ENCODE measurements at places on chromosomes 6 and 20.

DNA sequence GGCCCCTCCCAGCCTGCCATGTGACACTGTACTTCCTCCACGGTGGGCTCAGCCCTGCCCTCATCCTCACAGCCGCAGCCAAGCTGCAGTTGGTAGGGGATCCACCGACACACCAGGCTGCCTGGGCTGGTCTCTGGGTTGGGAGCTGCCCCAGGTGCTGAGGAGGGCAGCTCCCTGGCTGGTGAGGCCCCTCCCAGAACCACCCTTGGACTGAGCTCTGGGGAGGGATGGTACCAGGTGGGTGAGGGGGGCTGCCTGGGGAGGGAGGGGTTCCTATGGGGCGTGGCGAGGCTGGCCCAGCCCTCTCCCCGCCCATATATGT, 185 bp upstream of the TNFRSF6B start:
- DNase-seq: no peak

- DNase-seq: no peak
These were observed 122.2 kb downstream of the UNC5CL start for GRCh38 chr6:40916845-40917244.

- DNase-seq: no peak
These were observed 5.1 kb downstream of the TP53RK start for GRCh38 chr20:46683939-46684750.

GRCh38 chr20:51412951-51413481, 129.5 kb downstream of the NFATC2 start:
- DNase-seq: no peak

DNA sequence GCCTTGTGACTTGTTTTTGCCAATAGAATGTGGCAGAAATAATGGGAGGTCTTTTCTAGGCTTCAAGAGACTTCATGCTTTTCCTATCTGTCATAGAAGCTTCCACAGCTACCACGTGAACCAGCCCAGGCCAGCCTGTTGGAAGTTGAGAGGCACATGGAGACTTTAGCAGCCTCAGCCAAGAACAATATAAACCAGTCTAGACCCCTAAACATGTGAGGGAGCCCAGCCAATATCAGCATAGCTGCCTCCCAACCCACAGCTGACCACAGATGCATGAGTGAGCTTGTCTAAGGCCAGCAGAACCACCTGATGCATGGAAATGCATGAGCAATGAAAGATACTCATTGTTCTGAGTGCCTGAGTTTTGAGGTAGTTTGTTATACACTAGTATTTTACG, 540.7 kb upstream of the BTBD3 start:
- no peak for DNase-seq

DNA sequence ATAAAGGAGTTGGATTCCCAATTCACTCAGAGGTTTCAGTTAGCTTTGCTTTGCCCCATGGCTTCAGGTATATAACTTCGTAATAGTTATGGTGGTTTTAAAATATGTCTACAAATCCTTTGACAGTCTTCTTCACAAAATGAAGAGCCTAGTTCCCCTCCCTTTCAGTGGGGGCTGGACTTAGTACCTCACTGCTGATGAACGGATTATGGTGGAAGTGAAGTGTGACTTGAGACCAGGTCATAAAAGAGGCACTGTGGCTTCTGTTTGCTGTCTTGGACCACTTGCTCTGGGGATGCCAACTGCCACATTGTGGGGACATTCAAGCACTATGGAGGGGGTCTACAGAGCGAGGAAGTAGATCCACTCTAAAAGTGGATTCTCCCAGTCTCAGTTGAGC, 47.5 kb upstream of the NUP153 start:
- DNase-seq: no peak

DNA sequence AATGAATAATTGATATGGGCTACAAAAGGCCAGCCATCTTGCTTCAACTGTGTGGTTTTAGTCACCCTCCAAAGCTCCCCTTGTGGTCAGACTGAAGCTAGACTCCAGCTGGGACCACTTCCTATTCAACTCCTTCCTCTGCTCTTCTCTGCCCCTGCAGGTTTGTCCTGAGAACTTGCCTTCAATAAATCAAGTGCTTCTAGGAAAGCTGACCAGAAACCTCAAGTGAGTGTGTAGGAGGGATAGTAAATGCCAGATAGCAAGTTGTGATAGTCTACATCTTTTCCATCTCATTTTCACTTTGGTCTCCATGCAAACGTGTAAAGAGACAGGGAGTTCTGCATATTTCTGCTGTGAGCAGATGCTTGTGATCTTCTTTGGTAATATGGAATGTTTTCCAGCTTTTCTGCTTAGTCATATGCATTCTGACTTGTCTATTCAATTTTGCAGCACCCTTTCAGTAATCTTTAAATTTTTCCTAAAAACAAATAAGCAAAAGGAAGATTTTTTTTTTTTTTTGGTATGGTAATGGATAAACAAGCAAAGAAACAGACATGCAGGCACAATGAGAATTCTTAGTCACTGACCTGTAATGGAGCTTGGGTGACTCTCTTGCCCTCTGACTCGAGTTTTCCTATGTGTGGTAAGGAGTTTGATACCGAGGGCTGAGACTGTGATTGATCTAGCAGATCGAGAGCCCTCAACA, 201.3 kb upstream of the BTBD3 start:
- peak; percentile 35 for DNase-seq

DNA sequence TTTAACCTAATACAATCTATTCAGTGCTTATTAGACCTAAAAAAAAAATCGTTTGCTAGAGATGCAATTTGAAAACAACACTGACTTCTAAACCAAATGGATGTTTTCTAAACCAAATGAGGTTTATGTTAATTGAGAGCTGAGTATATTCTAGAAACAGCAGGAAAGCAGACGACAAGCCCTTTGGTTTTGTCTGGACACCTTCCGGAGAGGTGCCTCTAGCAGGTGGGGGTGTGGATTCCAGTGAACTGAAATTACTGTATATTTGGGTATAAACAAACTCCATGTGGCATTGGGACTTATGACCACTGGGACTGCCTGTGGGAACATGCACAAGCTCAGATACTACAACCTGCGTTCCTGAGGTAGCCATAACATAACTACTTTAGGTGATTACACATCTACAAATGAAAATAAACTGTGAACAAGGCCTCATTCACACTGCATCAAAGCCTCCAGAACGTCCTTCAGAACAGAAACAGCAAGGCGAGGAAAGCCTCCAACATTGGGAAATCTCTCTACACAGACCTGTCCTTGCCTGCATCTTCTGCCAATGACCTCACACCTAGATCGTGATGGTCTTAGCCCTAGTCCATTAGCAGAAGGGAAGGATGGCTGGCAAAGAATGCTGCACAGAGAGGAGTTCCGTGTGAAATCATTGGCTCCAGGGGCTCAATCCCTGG, 206.8 kb upstream of the FOXQ1 start:
- no peak for DNase-seq

DNA sequence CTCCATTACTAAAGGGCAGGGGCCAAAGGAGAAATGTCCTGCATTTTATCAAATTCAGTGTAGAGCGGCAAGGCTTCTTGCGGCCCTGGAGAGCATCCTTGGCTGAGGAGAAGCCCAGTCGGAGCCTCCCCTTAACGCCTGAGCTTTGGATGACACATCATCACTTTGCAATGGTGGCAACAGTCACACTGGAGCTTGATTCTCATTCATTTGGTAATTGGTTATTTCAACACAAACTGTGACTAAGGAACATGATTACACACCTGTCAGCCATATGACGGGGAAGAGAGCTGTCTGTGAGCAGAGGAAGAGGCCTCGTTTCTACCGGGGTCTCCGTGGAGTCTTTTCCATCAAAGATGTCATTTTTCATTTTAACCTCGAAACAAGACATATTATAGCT, 81.4 kb downstream of the SOBP start:
- DNase-seq: no peak

GRCh38 chr6:127463056-127463455, 3.9 kb upstream of the KIAA0408 start:
- DNase-seq: no peak

DNA sequence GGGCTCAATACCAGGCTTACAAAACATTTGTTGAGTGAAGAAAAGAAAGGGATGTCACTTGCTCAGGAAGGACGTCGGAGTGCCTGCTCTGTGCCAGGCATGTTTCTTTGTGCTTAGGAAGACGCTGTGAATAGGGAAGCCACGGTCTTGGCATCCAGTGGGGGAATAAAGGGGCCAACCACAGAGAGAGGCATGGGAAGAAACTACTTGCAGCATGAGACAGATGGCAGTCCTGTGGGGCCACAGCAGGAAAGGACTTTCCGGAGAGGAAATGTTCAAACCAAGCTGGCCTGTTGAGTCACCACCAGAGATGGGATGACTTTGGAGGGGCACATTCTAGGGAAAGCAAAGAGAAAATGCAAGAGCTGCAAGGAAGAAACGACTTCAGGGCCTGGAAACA, 173.2 kb downstream of the CDH26 start:
- no peak for DNase-seq

DNA sequence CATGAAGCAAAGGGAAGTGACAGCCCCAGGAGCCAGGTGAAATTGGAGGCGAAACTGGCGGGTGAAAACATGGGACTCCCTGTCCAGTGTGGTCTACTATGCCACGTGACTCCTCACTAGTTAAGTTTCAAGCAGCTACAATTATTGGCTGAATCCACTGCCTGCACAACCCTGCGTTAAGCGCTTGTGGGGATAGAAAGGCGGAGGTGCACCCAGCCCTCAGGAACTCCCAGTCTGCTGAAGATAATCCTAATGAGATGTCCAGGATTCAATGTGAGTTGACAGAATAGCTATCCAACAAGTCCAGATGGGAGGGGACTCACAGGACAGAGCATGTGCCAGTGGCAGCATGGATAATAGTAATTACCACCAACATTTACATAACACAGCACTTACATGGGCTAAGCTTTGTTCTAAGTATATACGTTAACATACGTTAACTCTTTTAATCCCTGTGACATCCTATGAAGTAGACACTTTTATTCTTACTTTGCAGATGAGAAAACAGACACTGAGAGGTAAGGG, 1.8 kb downstream of the MOCS1 start:
- no peak for DNase-seq

- no peak for DNase-seq
These were observed 103.4 kb upstream of the CDYL start for GRCh38 chr6:4672772-4673171.

GRCh38 chr6:72649032-72649984, 27.4 kb downstream of the KCNQ5 start:
- no peak for DNase-seq

- DNase-seq: no peak
These were observed 370.6 kb upstream of the MAN1A1 start for GRCh38 chr6:119720160-119720559.

DNA sequence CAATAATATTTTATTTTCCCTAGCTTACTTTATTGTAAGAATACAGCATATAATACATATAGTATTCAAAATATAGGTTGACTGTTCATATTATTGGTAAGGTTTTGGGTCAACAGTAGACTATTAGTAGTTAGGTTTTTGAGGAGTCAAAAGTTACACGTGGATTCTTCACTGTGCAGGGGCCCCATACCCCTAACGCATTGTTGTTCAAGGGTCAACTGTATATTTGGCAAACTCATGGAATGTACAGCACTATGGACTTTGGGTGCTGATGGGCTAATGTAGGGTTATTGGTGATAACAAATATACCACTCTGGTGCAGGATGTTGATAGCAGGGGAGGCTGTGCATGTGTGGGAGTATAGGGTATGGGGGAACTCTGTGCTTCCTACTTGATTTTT, 397.2 kb downstream of the BCKDHB start:
- DNase-seq: no peak

DNA sequence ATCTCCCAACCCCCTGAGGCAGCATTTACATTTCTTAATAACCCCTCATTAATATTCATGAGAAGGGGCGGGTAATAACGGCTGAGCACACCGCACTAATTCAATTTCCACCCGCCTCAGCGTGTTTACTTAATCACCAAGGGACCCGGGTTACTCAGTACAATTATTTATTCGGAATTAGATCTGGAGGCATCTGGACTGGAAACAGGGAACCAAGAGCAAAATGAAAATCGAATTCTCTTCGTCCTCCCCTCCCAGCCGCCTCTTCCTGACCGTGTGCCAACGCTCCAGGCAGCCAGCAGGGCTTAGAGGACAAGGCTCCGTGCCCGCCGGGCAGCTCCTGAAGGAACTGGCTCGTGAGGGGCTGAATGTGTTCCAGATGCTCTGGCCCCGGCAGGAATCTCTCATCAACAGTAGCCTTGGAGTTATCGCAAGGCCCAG, 23.5 kb upstream of the CTNNBL1 start:
- DNase-seq: peak; percentile 79

GRCh38 chr6:54910431-54910884, 63.9 kb downstream of the FAM83B start:
- DNase-seq: peak; percentile 9

- no peak for DNase-seq
These were observed 35.0 kb downstream of the LY86 start for GRCh38 chr6:6623553-6623952.

GRCh38 chr6:128513878-128514277, 6.5 kb downstream of the PTPRK start:
- no peak for DNase-seq

GRCh38 chr20:10781526-10781925, 107.7 kb upstream of the JAG1 start:
- DNase-seq: no peak

- no peak for DNase-seq
These were observed 638 bp downstream of the MDN1 start for GRCh38 chr6:89818977-89819335.

- peak; percentile 95 for DNase-seq
These were observed 29.8 kb downstream of the RHAG start for GRCh38 chr6:49606721-49607390.

DNA sequence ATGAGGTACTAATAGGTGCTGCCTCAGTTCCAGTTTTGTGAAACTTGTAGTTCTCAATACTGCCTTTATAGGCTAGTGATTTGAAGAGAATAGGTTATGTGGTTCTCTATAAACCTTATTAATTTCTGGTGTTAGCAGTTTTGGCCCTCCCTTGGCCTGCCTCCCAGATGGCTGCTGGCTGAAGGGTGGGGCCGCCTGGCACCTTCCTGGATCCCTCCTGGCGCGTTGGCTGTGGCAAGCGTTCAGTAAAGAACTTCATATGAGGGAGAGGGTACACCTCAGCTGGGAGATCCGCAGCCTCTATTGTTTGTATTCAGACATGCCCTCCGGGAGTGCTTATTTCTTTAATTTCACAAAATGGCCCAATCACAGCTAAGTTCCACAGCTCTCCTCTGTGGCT, 51.9 kb downstream of the FAM120B start:
- DNase-seq: no peak

- DNase-seq: peak; percentile 79
These were observed 257.4 kb downstream of the PLCB1 start for GRCh38 chr20:8389381-8390036.

Data from NCI-H1417 (cell line).